ENCODE measurements at places on chromosomes 16 and 17.

DNA sequence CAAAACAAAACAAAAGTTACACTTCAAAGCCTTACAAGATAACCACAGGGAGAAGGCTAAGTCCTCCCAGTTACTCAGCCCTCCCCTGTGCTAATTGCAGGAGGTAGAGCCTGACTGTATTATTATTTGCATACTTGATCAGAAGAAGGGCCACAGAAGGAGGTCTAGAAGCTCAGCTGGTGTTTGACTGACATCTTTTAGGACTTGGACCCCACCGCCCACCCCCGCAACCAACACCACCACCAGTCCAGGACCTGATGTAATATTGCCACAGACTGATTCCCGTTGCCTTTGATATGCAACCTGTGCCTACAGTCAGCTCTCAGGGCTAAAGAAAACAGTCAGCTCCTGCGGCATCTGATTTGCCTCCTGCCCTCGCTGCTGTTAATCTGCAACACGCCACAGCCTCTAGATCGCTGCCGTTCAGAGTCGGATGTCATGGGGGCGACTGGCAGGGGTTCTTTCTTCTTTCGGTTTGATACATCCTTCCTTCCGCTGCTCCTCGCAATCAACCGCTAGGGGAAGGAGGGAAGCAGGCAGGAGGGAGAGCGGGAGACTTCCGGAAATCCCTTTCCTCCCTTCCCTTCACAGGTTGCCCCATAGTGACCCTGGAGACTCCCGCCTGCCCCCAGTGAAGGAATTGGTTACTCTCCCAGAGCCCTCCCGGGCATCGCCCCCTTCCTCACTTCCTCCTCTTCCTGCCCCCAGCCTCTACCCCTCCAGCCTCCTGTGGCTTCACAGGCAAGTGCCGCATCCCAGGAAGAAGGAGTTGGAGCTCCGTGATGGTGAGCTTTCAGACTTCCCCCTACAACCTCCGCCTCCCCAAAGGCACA lies 90.5 kb upstream of the SOX9 start:
- no peak for DNase-seq

- DNase-seq, result no peak
Observed at GRCh38 chr17:63275971-63276745, 169.9 kb downstream of the CYB561 start.

DNA sequence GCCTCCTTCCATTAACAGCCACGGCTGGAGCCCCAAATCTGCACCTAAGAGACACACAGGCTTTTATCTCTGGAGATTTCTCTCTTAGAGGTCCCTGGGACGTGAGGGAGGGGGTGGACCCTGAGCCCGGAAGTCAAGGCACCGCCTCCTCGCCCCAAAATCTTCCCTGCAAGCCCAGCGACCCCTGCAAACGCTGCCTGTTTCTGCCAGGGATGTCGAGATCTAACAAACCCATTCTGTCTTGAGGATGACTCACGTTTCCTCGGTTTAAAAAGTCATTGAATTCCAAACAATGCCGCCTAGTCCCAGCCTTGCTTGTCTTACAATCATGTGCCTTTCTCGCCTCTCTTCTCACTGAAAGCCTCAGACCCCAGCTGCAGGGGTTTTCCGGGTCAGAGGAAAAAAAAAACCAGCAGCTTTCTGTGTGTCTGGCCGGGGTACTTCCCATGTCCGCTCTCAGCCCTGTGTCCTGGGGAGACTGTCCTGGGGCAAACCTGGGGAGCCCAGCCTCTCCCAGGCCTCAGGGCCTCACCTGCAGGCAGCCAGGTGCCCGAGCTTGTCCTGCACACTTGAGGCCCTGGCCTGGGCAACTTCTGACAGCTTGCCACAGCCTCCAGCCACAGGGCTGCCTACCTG lies 15.4 kb downstream of the ARL2BP start:
- DNase-seq, result no peak

GRCh38 chr16:48542020-48542473 lies 67.9 kb downstream of the N4BP1 start:
- no peak for DNase-seq

- DNase-seq, result no peak
Observed at GRCh38 chr16:50535506-50536257, 12.5 kb upstream of the NKD1 start.

DNA sequence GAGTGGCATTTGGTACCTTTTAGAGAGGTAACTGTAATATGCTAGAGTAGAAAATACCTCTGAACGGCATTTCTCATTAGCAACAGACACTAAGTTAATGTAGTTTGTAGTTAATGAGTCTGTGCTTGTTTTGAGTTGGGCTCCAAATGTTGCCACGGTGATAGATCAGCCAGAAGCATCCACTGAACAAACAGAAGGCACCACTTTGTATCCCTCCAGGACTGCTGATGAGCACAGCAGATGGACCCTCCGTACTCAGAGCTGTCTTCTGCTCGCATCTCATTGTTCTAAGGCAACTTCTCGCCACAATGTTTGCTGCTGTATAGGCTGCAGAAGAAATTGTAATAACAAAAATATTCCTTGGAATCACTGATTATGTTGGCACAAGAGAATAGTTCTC lies 56.1 kb downstream of the TNRC6C start:
- no peak for DNase-seq

- DNase-seq, result no peak
Observed at GRCh38 chr16:57474671-57475661, 11.3 kb downstream of the DOK4 start.

- DNase-seq, result no peak
Observed at GRCh38 chr16:26697807-26698206, 368.9 kb upstream of the C16orf82 start.
